Liver (tissue), 10 donors: ENCODE measurements at places on chromosomes 4 and X. TPM values are rescaled to one million over a fixed set of nuclear protein-coding genes. Genes with fewer than 3 reads are reported as not detected.

- no peak for DNase-seq
Observed at GRCh38 chr4:118277243-118277642, 75.6 kb downstream of the PRSS12 start.

The AMER1 gene
- total RNA-seq = 5.2 TPM

- DNase-seq = peak; percentile 31
Observed at GRCh38 chrX:108438110-108438623, at the start of gene COL4A6. Gene COL4A6, minus strand, starts transcription at chrX:108438422. Its CDS starts 226 bp downstream, at chrX:108438196.

- no peak for DNase-seq
Observed at GRCh38 chrX:68571610-68572311, 72.9 kb downstream of the YIPF6 start.

The POU3F4 gene
- total RNA-seq = not detected

GRCh38 chr4:163666332-163666873 lies 171.9 kb downstream of the TMA16 start:
- DNase-seq = no peak

The GPR143 gene
- total RNA-seq = 1.4 TPM

The UGT2B17 gene
- total RNA-seq = 1.3 TPM

GRCh38 chr4:25535278-25535677 lies 120.4 kb upstream of the SLC34A2 start:
- DNase-seq = no peak

The MAP7D2 gene
- 1.5 TPM for total RNA-seq
